Activated CD4-positive, alpha-beta T cell treated with anti-CD3 and anti-CD28 coated beads, Interleukin-2, amount 50 U/mL, for 48 hours (primary cell): ENCODE measurements at places on chromosomes 16 and 17.

- DNase-seq = no peak
These were observed 66.7 kb downstream of the TANGO6 start for GRCh38 chr16:68910051-68910450.

- peak; percentile 18 for DNase-seq
These were observed 11.3 kb downstream of the OSBPL7 start for GRCh38 chr17:47810200-47810821.

DNA sequence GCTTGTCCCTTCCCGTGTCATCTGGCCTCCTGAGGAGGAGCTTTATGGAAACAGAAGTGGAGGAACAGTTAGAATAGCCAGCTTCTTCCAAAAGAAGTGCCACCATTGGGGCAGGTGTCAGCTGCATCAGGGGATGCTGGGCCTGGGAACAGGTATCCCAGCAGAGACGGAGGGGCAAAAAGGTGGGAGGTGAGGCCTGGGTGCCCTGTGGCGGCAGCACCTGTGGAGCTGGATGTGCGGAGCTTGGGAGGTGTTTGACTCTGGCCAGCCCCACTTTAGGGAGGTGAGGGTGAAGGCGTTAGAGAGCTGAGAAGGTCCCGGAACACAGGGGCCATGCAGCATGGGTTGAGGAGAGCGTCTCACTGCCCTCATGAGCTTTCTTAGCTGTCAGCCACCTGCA lies 5.2 kb downstream of the SMCR8 start:
- DNase-seq = no peak

DNA sequence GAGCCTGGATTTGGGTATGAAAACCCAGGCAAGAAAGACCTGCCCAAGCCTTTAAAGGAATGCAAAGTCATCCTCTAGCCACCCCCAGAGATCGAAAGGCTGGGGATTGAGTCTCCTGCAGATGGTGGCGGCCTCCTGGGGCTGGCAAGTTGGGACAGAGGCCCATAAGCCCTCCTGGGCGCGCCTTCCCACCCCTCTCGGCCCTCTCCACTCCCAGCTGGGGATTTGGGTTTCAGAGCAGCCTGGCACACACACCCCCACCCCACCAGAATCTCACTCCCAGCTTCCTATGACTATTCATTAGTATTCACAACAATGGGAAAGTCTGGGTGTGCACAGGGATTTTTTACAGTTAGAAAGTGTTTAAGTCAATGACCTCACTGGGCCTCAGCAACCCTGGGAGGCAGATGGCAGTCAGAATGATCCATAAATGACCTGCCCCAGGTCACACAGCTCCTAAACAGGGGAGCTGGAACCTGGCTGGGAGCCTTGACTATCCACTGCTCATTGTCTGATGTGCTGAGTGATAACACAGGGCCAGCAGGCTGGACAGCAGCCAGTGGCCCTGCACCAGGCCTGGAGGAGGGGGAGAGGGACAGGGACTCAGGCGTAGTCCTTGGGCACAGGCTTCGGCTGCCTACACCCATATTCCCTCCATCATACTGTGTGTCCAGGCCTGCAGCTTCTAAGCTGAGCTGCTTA lies 12.1 kb downstream of the NHERF1 start:
- DNase-seq = no peak

DNA sequence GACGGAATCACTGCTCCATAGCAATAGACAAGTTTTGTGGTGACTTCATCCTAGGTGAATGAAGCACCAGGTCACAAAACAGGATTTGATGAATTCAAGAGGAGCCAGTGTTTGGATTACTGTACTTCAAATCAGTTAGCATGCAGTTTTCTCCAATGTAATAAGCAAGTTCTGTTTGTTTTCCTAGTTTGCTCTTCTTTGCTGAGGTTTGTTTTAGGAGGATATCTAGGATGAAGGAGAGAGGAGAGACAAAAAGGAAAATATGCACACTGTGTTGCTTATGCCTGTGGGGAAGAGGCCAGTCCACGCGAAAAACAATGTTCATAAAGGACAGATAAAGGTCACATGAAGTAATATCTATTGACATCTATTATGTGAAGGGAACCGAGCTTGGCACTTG lies 9.0 kb downstream of the KRT37 start:
- DNase-seq = no peak

- DNase-seq = peak; percentile 73
These were observed 118.0 kb upstream of the ZNF469 start for GRCh38 chr16:88264641-88265285.

GRCh38 chr17:40363111-40363827 lies 1.3 kb downstream of the GJD3 start:
- DNase-seq = peak; percentile 40

GRCh38 chr16:48897698-48898205 lies 287.8 kb upstream of the N4BP1 start:
- DNase-seq = no peak

- DNase-seq = peak; percentile 22
These were observed 5.4 kb downstream of the ATPAF2 start for GRCh38 chr17:18033442-18034099.

GRCh38 chr16:81094771-81095251 lies 1.4 kb downstream of the GCSH start:
- DNase-seq = no peak

DNA sequence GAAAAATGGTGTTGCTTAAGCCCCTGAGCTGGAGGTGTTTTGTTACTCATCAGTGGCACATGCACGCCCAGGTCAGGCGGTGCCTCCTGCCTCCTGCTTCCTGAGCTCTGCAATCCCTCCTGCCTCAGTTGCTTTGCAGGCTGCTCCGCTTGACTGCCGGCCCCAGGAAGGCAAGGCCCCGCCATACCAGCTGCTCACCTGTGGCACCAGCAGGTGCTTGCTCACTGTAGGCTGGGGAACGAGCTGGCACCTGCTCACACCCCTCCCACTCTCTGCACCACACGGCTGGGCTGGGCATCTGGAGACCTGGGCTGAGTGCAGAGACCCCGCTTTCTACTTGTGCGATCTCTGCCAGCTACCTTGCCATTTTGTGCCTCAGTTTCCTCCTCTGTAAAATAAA lies 200.2 kb downstream of the RBFOX3 start:
- DNase-seq = no peak
